ENCODE measurements at places on chromosomes 2 and 18. TPM values are rescaled to one million over a fixed set of nuclear protein-coding genes. Genes with fewer than 3 reads are reported as not detected.

DNA sequence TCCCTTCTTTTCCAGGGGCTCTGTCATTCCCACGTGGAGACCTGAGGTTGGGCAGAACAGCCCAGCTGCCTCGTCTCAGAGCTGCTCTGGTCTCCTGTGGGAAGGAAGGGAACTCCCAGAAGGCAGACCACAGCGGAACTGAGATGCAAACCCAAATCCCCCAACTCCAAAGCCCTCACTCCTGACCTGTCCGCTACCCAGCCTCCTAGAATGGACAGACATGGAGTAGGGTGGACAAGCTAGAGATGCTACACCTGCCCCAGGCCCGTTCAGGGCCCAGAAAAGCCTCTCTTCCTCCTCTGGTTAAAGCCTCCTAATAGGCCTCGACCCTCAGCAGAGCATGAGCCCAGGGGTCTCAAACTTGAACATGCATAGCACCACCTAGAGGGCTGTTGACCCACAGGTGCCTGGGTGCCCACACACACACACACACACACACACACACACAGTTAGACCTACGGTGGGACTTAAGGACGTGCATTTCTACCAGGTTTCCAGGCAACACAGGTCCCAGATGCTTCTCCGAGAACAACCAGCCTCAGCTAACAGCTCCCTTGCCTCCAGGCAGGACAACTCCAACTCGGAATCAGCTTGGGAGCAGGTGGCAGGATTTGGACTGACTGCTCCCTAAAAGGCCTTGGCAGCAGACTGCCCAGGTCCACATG, 93.5 kb downstream of the TNS1 start:
- no peak for DNase-seq

- DNase-seq = no peak
These were observed 32.5 kb downstream of the SLC66A3 start for GRCh38 chr2:11187731-11188130.

GRCh38 chr2:236176417-236176816, 8.2 kb upstream of the GBX2 start:
- DNase-seq = no peak

DNA sequence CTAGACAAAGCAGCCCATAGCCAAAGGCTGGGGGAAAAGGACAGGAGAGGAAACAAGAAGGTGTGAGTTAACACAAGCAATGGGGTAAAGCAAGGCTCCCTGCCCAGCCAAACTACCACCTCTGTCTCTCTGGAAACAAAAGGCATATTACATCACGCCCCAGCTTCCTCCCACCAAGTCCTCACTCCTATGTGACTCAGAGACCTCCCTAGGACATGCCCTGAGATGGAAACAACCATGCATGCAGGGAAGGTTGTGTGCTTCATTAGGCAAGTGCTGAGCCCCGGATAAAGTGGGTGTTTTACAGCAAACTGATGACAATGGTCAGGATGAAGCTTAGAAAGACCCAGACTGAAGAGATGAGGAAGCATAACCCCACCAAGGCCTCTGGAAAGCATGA, 9.0 kb upstream of the ATRAID start:
- no peak for DNase-seq

- DNase-seq = no peak
These were observed 82.9 kb downstream of the DYNAP start for GRCh38 chr18:54673936-54674335.

GRCh38 chr2:237101118-237101979, 15.7 kb downstream of the COPS8 start:
- no peak for DNase-seq

- no peak for DNase-seq
These were observed 74.8 kb downstream of the DSC3 start for GRCh38 chr18:30967701-30968100.

- no peak for DNase-seq
These were observed 3.5 kb downstream of the SLC4A3 start for GRCh38 chr2:219630770-219631405.

GRCh38 chr2:134782107-134782506, 56.3 kb upstream of the ACMSD start:
- no peak for DNase-seq

DNA sequence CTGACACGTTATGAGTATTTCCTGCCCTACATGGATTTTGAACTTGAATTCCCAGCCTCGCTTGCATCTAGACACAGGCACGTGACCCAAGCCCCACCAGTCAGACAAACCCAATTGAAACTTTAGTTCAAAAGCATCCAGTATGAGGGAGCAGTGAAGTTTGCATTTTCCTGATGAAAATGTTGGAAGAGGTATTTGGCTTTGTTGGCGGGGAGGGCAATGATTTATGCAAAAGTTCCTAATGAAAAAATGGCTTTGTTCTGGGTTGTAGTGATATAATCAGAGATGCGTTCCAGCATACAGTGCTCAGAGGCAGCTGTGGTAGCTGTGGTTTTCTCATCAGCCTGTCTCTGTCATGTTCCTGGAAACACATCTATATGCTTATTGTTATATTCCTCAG, 36.8 kb upstream of the CPS1 start:
- DNase-seq = no peak

DNA sequence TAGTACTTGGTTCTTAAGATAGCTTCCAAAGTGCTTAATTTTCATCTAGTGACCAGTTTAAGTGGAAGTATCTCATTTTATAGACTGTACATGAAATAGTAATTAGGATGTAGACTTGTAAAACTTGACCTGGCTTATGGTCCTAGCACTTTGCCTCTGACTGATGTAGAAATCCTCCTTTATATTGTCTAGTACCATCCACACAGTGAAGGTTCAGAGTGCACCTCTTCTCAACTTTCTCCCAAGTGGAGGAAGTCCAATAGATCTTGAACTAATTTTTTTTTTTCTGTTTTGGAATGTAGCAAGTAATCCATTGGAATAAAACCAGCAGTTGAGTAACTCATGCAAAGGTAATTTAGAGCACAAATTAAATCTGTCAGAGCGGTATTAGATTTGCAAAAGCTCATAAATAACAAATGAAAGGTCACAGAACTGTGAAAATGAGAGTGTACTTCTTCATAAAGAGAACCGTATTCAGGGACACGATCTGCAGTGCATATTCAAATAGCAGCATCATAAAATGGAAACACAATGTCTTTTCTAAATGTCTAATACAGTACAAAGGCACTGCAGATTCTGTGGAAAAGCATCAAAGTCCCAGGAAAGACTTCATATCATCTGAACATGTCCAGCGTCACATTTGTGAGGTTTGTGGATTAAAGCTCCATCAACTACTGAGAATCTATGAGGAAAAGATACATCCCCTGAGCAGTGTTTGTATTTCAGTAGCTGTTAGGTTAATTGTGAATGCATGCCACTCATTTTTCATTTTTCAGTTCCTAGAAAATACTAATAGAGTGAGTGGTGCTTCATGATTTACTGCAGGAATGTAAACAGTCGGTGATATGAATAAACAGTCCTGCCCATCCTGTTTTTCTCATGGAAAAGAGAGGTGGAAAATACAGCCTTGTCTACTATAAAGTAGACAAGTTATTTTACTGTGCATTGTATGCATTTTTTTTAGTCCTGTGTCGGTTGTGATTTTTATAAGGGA, 100.7 kb downstream of the LYPD6 start:
- no peak for DNase-seq

GRCh38 chr2:74020702-74021406, 36.1 kb downstream of the TET3 start:
- no peak for DNase-seq

GRCh38 chr2:883803-884748, 66.6 kb upstream of the SNTG2 start:
- DNase-seq = peak; percentile 4

DNA sequence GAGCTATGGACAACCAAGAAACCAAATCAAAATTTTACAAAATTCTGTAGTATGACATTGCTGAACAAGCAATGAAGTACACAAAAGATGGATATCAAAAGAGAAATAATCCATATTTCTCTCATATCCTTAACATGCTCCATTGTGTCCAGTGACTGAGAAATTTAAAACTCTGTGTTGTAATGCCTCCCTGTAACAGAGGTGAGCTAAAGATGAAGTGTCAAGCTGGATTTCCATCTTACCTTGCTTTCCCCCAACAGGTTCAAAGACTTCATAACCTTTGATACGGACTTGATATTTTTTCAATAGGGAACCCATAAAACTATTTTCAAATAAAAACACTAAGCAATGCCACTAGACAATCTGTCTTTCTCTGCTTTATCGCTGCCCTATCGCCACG, 95.7 kb upstream of the SERTAD2 start:
- no peak for DNase-seq

DNA sequence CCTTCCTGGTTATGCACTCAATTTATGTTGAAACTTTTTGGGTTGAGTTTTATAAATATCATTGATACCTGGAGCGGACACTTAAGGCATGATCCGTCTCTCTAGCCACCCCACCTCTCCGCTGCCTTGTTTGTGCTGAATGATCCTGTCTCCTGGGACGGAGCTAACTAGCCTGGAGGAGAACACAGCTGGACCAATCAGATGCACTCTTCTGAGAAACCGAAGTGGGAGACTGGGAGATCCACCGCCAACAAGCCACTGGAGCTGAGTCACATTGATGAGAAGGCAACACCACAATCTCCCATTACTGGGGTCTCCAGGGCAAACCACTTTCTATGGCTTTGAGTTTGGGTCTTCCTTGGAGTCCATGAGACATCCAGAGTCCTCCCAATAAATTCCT, 29.3 kb downstream of the CYP26B1 start:
- no peak for DNase-seq

DNA sequence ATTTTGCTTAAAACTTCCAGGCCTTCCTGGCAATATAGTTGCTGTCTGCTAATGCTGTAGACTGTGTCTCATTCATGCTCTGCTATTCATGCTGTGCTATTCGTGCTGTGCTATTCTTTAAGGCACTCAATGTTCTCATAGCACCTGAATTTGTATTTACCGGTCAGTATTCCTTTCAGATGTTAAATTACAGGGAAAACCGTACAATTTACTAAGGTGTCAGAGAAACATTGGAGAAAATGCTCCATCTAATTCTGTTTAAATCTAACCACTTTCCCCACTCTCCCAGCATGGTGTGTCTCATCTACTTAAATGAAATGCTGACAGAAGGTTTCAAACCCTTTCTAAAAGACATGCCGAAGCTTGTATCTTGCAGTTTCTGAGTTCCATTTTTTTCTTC, 25.0 kb downstream of the FAM171B start:
- DNase-seq = no peak

DNA sequence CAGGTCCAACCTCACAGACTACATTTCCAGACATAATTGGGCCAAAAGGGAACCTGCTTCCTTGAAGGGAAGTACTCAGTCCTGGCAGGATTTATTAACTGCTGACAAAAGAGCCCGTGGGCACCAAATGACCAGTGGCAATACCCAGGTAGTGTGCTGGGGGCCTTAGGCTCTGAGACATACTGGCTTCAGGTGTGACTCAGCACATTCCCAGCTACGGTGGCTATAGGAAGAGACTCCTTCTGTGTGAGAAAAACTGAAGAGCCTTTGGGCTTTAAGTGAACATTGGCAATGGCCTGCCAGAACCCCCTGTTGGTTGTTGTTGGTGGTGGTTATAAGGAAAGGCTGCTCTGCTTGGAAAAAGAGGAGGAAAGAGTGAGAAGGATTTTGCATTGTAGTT, 401.8 kb downstream of the KCNJ3 start:
- no peak for DNase-seq

- DNase-seq = no peak
These were observed 64.1 kb upstream of the ZNF532 start for GRCh38 chr18:58800582-58800981.

- no peak for DNase-seq
These were observed 1.1 kb upstream of the TMEM185B start for GRCh38 chr2:120224256-120224655.

Gene ZNF804A
- total RNA-seq = 4.1 TPM

Gene SULT1C4
- 117 TPM for total RNA-seq

Gene POTEJ
- total RNA-seq = not detected

Gene CD8B2
- total RNA-seq = 0.09 TPM
